ENCODE measurements at places on chromosomes 12 and 14.

GRCh38 chr12:468671-469389, 9.1 kb downstream of the B4GALNT3 start:
- no peak for DNase-seq

DNA sequence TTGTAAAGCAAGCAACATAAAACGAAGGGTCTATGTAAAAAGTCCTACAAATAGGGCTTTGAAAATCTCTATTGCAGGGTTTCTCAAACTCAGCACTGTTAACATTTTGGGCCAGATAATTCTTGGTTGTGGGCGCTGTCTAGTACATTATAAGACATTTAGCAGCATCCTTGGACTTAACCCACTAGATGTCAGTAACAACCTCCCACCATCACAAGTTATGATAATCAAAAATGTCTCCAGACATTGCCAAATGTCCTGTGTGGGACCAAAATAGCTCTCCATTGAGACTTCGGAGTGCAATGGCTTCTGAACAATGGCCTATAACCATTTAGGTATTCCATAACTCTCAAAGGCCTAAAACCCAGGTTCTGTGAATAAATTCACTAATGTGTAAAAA, 22.9 kb upstream of the DHRS7 start:
- peak; percentile 49 for DNase-seq

DNA sequence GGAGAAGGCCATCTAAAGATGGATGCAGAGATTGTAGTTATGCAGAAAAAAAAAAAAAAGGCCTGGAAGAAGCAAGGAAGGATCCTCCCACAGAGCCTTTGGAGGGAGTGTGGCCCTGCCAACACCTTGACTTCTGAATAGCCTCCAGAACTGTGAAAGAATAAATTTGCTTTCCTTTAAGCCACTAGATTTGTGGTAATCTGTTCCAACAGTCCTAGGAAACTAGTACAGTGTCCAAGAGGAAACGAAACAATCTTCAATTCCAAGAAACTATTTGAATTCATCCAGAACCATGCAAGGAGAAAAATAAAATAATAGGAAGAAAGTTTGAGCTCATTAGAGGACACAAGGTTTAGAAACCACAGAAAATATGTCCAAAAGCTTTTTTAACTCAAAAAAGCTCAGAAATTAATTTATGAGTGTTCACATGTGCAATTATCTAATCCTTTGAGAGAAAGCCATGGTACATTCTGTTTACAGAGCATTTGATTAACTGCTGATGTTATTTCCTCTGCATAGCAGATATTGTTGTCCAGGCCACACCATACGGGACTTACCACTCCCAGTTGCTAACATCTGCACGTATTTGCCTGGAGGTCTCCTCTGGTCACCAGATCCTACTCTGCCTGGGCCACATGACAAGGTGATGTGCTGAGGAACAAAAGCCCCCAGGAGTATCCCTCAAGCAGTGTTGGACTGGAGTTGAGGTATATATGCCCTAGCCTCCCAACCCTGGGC, 30.0 kb upstream of the STAB2 start:
- DNase-seq, result no peak

DNA sequence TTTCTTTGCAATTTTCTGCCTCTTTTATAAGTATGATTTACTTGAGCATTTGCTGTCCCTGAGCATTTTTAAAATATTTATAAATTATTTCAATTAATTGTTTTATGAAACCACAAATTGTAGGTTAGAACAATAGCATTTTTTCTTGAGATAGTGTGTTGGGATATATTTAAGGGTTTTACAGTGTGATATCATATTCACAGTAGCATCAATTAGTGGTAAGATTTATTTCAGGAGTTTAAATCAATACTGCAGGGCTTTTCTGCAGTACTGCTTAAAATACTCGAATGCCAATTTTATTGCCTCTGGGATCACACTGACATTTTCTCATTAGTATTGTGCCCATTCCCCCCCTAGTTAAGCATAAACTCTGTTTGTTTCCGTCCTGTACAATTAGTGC, 82.2 kb downstream of the BHLHE41 start:
- no peak for DNase-seq

DNA sequence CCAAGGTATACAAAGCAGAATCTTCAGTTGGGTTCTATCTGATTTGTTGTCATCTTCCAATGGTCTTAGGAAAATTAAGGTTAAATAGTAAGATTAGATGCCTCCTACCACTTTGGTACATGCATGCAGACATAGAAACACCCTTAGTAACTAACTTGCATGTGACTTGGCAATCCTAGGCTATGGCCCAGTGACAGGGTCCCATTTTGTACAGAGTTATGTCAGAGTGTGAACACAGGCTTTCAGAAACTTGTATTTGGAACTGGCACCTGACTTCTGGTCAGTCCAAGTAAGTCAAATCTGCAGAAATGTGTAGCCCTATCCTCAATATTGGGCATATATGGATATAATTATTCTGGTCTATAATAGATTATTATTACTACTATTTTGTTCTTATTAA, 53.1 kb downstream of the DAD1 start:
- no peak for DNase-seq

DNA sequence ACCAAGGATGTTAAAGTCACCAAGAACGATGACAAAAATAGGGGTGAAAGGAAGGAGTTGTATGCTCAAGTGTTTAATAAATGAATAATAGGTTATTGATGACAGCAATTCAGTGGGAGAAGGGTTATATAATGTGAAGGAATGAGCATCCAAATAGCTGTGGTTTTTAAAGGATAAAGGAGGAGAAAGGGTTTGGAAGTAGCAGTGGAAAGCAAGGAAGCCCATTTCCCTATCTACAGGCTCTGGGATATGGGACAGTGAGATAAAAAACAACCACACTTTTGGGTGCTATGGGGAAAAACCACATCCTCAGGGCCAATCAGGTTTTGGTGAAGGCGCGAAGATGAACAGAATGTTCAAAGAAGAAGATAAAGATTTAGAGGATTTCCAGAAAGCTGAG, 258.6 kb downstream of the ZFP36L1 start:
- DNase-seq, result no peak

DNA sequence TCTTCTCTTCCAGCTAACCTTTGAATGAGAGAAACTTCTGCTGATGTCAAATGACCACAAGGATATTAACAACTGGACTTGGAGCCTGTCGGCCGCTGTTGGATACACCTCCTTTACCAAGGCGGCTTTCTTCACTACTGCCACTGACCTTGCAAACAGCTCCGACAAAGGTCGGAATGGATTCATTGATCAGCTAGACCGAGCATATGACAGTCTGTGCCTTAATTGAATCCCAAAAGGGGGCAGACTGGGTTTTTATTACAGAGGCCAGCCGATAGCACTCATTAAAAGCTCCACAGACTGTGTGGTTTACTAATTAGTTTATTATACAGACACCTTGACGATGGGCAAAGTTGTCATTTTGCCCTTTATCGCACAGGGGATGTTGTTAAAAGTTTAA, 394.5 kb downstream of the RERGL start:
- no peak for DNase-seq

- DNase-seq, result no peak
These were observed 186.3 kb downstream of the ALG10 start for GRCh38 chr12:34208331-34209258.

GRCh38 chr12:54030889-54031471, 1.9 kb upstream of the HOXC5 start:
- DNase-seq, result no peak

DNA sequence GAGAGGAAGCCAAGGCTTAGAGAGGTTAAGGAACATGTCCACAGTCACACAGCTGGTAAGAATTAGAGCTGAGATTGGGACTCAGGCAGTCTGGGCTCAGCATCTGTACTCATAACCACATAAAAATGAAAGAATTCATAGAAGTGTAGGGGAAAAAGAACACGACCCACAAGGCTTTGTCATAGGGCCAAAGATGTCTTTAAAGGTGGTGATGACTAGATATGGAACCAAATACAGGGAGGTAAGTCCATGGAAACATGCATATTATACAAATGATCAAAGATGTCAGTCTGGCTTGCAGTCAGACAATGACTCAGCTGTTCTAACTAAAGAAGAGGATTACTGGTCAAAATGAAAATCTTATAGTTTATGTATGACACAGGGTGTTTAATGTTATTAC, 7.2 kb upstream of the SSPN start:
- no peak for DNase-seq

DNA sequence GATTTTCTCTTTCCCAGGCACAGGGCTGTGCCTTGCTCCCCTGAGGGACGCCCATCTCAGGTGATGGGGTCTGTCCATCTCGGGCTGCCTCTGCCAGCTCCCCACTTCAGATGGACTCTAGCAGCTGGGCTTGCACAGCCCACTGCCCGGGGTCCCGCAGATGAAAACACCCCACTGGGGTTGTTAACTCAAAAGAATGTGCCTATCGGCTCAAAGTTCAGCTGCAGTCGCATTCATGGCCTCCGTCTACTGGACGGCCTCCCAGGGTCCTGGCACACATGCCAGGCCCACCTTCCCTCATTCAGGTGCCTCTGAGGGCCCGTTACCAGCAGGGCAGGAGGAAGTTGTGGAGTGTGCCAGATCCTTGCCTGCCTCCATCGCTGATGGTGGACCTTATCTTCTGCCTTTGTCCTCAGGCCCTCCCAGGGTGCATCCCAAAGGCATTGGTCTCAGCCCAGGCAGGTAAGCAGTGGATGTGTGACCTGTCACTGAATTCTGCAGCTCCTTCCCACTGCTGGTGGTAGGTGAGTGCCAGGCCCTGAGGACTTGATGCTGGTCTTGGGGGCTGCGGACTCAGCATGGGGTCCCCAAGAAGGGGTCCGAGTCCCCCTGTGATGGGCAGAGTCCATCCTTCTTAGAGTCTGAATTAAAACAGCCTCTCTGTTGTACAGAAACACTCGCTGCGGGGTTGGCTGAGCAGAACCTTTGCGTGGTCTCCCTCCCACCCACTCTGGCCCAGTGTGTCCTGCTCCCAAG, 324.6 kb upstream of the DIO3 start:
- DNase-seq, result no peak

GRCh38 chr14:22852940-22853767, 16.8 kb downstream of the MMP14 start:
- DNase-seq, result peak; percentile 69

GRCh38 chr12:108734200-108734906, 3.0 kb upstream of the CORO1C start:
- DNase-seq, result no peak

GRCh38 chr14:102063109-102063807, 23.6 kb downstream of the HSP90AA1 start:
- peak; percentile 87 for DNase-seq

- no peak for DNase-seq
These were observed 181.0 kb downstream of the MON2 start for GRCh38 chr12:62647586-62647985.

DNA sequence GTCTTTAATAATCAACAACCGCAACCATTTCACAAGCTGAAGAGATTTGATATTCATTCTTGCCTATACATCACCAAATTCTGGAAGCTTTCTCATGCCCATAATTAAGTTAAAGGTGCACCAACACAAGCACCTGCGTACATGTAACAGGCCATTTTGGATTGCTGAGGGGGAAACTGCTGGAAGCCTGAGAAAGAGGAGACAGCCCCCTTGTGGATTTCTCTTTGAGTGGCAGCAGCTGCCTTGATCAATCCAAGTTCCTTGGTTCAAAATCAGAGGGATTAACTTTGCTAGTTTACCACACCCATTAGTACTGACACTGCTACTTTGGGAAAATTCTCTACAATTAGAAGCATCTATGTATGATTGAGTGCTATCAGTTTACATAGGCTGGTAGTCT, 321.1 kb downstream of the NOVA1 start:
- DNase-seq, result no peak

GRCh38 chr14:67668559-67668958, 5.9 kb downstream of the VTI1B start:
- no peak for DNase-seq

- no peak for DNase-seq
These were observed 371.4 kb upstream of the TMTC1 start for GRCh38 chr12:30155001-30155730.

DNA sequence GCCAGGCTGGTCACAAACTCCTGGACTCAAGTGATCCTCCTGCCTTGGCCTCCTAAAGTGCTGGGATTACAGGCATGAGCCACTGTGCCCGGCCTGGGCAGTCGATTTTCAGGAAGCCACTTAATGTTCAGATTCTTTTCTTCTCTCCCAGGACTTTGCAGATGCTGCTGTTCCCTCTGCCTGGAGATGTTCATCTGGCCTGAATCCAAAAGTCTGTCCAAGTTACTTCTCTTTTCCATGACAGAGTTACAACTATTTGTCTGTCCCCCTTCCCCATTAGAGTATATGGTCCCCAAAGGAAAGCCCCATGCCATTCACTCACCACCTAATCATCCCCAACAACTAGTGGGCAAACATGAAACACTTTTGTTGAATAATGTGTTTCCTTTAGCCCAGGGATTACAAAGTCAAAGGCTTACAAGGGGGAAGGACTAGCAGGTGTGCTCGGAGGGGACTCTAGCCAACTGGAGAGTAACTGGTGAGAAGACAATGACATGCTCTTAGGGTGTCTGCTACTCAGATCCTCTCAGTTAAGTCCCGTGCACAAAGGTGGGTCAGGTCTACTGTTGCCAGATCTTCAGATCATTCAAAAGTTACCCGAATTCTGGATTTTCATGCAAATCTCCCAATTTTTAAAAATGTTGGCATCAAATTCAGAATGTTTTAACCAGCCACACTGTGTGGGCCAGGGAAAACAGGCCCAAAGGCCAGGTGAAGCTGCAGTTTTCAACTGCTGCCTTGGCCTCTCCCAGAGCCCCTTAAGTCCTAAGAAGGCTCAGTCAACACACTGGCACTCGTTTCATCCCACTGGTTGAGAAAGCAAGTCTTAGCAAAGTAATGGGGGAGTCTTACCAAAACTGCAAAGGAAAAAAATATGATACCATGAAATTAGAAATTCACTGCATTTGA, 29.6 kb downstream of the NUDT4 start:
- no peak for DNase-seq

GRCh38 chr14:63388766-63389431, 70.2 kb upstream of the GPHB5 start:
- no peak for DNase-seq

GRCh38 chr14:22622255-22622654, 21.9 kb downstream of the OR6J1 start:
- no peak for DNase-seq

- no peak for DNase-seq
These were observed 25.7 kb upstream of the LRP1-AS start for GRCh38 chr12:57173089-57173488.

- no peak for DNase-seq
These were observed 7.8 kb downstream of the LRRC10 start for GRCh38 chr12:69602954-69603353.

DNA sequence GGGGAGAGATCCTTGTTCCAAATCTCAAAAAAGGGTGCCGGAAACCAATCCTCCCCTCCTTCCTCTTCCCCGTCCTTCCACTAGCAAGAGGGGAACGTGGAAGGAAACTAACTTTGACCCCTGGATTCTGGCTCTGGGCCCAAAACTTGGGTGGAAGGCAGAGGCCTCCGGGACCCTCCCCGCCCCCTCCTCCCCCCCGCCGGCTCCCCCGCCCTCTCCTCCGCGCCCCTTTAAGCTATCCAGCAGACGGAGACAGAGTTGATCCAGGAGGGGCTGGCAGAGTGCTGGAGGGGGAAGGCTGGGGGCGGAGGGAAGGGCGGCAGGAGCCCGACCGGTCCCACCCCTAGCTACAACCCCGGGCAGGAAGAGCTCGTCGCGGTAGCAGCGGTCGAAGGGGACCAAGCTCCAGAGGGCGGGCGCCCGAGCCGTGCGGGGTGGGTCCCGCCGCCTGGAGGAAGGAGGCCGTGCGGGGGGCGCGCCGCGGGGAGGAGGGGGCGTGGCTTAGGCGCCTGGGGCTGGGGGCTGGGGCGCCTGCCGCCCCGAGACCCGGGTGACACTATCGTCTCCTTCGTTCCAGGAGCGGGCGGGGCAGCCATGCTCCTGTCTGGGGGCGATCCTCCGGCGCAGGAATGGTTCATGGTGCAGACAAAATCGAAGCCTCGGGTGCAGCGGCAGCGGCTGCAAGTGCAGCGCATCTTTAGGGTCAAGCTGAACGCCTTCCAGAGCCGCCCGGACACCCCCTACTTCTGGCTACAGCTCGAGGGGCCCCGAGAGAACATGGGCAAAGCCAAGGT, at the start of gene NYNRIN:
Gene NYNRIN, plus strand, starts transcription at position 351 of the 794 bp plus-strand sequence. Its CDS starts 244 bp downstream, at position 595.
- no peak for DNase-seq
